NCI-H1048 (cell line): ENCODE measurements at places on chromosomes 16 and 17.

DNA sequence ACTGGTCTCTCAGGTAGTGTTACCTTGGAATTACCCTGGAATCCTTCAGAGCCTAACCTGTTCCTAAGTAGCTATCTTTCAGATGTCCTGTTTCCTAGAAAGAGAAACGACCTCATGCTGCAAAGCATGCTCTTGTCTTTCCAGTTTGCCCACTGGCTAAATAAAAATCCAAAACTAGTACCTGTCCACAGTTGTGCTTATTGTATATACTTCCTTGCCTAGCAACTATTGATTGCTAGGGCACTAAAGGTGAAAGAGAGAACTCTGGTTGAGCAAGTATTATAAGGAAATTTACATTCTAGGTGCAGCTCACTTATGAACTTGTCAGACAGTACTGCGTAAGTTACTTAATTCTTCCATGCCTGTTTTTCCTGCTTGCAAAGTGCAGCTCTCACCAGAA is 38.5 kb downstream of the LIG3 start:
- DNase-seq, result no peak

- DNase-seq, result no peak
These were observed 86.8 kb downstream of the CA10 start for GRCh38 chr17:52071712-52072111.

DNA sequence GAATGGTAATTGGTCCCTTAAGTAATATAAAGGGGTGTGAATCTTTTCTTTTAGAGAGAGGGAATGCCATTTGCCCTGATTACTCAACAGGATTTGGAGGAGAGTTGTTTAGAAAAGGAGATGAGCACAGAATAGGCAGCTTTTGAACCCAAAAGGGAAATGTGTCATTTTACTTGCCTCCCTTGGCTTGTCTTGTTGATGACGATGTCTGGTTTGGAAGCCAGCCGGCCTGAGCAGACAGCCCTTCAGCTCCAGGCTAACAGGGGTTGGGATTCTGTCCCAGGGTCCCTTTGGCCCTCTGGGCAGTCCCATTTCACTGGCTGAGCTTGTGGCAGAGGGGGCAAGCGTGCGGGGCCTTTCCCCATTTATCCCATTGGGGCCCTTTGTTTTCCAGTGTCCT is 22.3 kb upstream of the PRKAR1A start:
- no peak for DNase-seq

GRCh38 chr16:19153876-19154275 is 14.2 kb upstream of the SYT17 start:
- no peak for DNase-seq

DNA sequence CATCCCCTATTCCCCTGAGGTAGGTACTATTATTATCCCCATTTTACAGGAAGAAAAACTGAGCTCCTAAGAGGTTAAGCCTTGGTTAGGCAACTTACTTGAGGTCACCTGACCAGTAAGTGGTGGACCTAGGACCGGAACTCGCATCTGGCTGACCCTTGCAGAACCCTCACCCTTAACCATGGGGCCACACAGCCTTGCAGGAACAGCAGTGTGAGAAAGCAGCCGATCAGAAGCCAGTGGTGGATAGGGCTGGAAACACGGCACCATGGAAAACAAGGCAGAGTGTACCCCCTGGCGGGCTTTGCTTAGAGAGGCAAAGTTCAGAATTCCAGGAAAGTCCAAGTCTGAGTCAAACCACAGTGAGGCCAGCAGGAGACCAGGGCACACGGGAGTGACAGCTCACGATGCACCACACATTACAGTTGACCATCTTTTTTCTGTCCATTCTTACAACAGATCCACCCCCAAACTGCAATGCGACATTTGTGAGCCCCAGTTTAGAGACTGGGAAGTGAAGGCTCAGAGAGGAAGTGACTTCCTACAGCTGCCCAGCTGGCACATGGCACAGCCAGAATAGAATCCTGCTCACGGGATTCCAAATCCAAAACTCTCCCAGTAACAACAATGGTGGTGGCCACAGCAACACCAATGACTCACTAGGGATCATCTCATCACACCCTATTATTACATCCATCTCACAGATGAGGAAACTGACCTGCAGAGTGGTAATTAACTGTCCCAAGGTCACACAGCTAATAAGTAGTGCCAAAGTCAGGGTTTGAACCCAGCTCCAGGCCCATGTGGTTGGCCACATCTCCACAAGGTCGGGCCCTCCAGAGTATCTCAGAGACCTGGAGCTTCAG is 20.3 kb downstream of the KIFC3 start:
- DNase-seq, result no peak

DNA sequence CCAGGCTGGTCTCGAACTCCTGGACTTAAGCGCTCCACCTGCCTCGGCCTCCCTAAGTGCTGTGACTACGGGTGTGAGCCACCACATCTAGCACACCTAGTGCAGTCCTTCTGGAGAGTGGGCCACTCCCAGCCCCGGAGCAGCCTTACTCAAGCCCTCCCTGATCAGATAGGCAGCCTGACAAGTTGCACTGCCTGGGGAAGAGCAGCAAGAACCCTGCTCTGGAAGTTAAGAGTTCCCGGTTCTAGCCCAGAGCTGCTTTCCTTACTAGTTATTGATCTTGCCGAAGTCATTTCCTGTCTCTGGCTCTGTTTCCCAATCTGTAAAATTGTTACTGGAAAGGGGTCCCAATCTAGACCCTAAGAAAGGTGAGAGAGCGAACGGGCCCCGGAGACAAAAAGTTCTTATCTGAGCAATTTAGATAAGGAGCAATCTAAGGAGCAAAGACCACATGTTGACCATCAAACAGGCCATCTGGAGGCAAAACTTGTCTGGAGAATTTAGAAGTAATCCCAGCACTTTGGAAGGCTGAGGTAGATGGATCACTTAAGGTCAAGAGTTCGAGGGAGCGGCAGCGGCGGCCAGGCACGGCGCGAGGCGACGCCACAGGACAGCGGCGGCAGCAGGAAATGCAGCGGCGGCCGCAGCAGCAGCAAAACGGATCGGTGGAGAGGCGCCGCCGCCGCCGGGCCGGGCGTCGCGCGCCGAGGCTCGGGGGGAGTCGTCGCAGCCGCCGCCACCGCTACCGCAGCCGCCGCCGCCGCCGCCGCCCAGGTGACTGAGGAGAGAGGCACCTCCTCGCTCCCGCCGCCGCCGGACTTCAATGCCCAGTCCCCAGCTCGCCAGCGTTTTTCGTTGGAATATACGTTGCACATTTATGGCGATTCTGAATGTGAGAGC is 4.3 kb upstream of the NAGLU start:
- DNase-seq, result no peak

GRCh38 chr17:27339836-27340550 is 46.1 kb downstream of the WSB1 start:
- DNase-seq, result no peak

GRCh38 chr16:81778861-81779535 is at the start of gene PLCG2:
Gene PLCG2, plus strand, starts transcription at chr16:81779291. Its CDS starts 6,699 bp downstream, at chr16:81785990.
- no peak for DNase-seq

GRCh38 chr16:49534901-49535610 is 161.5 kb downstream of the C16orf78 start:
- DNase-seq, result no peak

DNA sequence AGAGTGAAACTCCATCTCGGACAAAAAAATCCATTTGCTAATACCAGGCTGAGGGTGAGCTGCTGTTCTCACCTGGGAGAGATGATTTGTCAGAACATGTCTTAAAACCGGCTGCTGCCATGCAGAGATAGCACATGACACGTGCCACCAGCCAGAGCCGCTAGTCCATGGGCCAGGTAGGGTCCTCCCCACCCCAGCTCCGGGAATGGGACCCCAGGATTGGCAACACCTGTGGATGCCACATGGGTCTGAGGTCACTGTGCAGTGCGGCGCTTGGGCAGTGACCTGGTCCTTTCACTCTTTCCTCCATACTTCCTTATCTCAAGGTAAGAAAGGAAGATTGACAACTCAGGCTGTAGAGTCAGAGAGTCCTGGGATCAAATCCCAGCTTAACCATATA is 393.3 kb upstream of the TNRC6C start:
- no peak for DNase-seq

- DNase-seq, result no peak
These were observed 52.3 kb upstream of the ADCY7 start for GRCh38 chr16:50213939-50214519.

- DNase-seq, result no peak
These were observed 49.6 kb downstream of the CYLD start for GRCh38 chr16:50791522-50791921.

DNA sequence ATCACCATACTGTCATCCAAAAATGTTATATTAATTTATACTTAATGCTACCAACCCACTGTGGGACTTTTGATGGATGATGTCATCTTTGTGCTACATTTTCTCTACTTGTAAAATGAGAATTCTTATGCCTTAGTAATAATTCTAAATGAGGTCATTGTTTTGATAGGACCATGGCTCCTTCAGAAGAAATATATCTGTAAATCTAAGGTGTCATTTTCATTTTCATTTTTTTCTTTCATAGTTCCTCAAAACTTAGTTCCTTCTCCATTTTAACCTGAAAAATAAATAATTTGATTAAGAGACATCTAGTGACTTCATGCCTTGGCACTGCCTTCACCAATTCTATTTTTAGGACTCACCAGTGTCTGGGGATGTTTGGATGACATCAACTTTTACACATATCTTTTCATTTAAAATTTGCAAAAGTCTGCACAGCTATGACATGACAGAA is 48.7 kb downstream of the GPRC5B start:
- DNase-seq, result no peak

DNA sequence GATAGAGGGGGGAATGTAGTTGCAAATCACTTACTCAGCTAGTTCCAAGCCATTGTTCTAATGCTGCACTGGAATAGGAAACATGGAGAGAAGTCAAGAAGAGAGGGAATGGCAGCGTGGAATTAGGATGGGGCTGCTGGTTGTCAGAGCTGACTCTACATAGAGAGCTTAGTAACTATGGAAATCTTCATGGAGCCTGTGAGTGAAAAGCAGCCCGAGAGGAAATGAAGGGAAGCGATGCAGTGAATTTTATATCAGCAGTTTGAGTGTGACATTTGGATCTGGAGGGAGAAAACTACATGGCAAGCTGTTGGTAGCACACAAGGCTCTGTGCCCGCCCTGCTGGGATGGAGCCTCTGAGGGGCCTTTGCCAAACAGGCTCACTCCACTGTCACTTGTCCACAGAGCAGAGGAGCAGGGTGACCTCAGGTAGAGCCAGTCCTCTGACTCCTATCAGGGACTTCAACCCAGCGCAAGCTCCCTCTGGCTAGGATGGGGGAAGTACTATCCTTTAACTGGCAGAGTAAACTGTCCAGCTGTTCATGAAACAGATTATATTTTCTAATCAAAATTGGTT is 27.9 kb upstream of the PMFBP1 start:
- no peak for DNase-seq

DNA sequence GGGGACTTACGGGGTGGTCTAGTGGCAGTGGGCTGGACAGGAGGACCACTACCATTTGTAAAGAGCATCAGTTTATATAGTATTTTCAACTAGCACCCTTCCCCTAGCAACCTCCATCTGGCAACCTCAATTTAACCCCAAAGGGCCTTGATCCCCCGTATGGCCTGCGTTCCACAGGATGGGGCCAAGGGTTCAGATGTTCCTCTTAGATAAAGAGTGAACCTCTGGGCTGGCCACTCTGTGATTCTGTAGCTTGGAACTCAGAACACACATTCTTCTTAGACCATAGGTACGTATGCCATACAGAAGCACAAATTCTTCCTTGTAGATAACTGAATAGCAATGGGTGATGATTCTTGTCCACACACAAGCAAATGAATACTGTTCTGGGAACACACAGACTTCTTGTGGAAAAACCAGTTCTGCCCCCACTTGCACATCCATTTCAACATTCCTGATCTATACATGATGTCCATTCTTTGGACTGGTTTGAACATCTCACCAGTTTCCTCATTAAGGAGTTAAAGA is 1.9 kb upstream of the GGA2 start:
- no peak for DNase-seq

DNA sequence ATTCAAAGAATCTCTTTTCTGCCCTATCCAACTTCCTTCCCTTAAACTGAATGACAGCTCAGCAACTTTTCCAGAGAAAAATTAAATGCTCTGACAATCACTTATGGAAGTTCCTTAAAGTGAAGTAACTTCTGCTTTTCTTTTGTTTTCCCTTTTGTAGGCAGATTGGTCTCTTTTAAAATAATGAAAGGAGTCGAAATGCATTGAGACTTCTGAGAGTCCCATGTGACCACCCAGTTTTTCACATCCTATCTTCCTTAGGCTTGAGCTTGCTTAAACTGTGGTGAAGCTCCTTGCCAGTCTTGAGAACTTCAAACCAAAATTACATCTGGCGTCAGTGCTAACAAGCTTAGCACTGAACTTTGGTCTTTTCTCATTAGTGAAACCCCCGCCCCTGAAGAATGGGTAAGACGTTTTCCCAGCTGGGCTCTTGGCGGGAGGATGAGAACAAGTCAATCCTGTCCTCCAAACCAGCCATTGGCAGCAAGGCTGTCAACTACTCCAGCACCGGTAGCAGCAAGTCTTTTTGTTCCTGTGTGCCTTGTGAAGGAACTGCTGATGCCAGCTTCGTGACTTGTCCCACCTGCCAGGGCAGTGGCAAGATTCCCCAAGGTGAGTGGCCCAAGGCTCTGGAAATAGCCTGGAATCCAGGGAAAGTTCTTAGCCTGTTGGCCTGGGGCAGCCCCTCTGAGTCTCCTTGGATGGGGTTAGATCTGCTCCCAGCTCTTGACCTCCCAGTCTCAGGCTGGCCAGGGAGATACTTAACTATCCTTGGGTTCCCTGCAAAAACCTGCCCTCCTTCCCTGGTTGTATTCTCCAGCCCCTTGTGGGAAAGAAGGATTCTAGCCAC is 1.2 kb downstream of the TMEM106A start:
- DNase-seq, result no peak

DNA sequence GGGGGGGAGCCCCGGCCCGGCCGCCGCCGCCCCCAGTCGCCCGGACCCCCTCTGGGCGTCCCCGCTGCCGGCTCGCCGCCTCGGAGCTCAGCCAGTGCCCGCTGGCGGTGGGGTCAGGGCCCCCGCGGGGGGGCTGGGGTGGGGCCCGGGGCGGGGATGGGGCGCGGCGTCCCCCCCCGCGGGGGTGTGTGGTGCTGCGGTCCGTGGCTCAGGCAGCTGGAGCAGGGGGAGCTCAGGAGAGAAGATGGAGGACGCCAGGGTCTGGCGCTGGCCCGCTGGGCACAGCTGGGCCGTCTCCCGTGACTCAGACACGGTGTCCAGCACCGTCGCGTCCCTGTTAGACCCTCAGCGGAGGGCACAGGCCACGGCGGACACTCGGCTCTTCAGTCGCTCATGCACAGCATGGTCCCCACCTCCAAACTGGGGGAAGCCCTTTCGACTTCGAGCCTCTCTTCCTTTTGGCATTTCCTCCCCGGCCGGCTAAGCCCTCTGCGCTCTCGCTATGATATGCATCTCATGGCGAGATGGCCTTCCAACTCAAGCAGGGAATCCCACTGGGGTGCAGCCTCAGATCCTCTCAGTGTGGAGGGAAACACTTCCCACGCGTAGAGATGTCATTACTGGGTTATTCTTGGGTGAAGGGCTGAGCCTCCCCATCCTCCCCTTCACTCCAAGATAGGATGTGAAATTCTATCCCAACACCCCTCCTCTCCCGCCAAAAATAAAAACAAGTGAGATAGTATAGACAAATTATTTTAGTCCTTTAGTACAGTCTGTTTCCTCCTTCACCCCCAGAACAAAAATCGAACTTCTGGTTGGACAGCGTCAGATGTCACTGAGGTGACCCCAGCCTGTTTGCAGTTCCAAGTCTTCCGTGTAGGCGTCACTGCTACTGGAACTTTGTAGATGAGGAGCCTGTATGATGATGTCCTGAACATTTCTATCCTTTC is 522 bp upstream of the VEZF1 start:
- no peak for DNase-seq

GRCh38 chr17:488993-489757 is 136.6 kb upstream of the RPH3AL start:
- DNase-seq, result no peak

GRCh38 chr16:85947230-85948137 is 48.5 kb downstream of the IRF8 start:
- no peak for DNase-seq
